Nephron progenitor cell (in vitro differentiated cells): ENCODE measurements at places on chromosomes 4 and X.

DNA sequence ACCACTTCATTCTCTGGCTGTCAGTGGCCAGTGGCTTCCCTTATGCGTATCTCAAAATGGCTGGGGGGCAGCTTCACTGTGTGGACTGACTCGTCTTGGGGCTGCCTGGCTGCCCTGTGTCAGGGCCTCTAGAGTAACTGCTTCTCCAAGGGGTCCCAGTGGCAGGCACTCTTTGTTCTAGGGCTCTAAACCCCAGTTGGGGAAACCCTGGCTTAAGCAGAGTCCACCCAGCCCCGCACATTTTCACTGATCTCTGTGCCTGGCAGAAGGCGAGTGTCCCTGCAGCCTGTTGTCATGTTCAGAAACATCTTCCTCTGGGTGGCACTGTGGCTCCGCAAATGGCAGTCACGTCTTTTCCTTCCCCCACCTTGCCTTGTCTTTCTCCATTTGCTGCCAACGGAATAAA, 59.7 kb downstream of the NBDY start:
- no peak for DNase-seq
- no peak overlapping the region for H3K27ac ChIP-seq
- H3K27me3 ChIP-seq, result peaks cover 5% of the 10 kb centered on the region

DNA sequence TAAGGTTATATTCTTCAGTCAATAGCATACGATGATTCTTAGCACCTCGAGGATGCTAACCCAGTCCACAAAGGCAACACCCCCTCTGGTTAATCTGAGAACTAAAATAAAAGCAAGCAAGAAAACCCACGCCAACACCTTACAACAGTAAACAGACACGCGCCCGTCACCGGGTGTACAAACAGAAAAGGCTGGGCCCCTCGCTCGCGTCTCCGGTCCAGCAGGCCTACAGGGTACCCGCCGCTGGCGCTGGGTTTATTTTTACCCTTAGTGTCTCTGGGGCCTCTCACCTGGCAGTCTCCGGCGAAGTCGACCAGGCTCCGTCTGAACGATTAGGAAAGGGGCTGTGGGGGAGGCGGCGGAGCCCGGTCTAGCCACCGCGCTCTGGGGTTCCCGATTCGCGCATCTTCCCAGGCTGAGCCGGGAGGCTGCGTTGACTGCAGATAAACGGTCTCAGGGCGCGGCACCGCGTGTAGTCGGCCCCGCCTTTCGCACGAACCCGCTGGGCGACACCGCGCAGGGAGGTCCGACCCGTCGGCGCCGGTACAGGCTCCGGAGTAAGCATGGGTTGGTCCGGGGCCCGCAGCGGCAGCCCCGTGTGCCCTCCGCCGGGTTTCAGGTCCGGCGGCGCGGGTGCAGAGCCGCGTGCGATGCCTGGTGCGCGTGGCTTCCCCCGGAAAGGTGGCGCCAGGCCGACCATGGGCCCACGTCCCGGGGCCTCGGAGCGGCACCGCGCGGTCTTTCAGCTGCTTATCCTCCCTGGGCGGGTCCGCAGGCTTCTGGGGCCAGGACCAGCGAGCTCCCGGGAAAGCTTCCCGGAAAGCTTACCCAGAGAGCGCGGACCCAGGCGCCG, 441 bp downstream of the SLC9B2 start:
- peak; percentile 71 for DNase-seq
- H3K4me1 ChIP-seq, result peaks cover 16% of the 10 kb centered on the region
- H3K27ac ChIP-seq, result peak overlapping the region; percentile 58
- H3K36me3 ChIP-seq, result peaks cover 46% of the 10 kb centered on the region
- H3K4me3 ChIP-seq, result peak overlapping the region; percentile 94

GRCh38 chr4:53349091-53349491, 16.8 kb downstream of the SCFD2 start:
- H3K27ac ChIP-seq, result no peak overlapping the region
- H3K36me3 ChIP-seq, result peaks cover 39% of the 10 kb centered on the region
- no peaks in the 10 kb centered on the region for H3K4me1 ChIP-seq
- H3K27me3 ChIP-seq, result no peaks in the 10 kb centered on the region
- no peak for DNase-seq

DNA sequence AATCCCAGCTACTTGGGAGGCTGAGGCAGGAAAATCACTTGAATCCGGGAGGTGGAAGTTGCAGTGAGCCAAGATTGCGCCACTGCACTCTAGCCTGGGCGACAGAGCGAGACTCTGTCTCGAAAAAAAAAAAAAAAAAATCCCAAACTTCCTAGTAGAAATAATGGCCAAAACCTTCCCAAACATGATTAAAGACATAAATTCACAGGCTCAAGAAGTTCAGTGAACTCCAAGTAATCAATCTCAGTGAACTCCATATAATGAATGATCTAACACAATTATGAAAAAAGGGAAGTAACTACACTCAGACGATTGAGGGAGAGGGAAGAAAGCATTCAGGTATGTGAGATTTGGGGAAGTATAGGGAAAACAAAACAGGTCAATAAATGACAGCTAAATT, 6.5 kb downstream of the FUNDC1 start:
- no peaks in the 10 kb centered on the region for H3K27me3 ChIP-seq
- H3K27ac ChIP-seq, result no peak overlapping the region
- no peak for DNase-seq
- H3K4me1 ChIP-seq, result peaks cover 18% of the 10 kb centered on the region
- peaks cover 61% of the 10 kb centered on the region for H3K36me3 ChIP-seq

GRCh38 chrX:103437147-103437873, 61.0 kb downstream of the BEX3 start:
- H3K36me3 ChIP-seq, result peaks cover 22% of the 10 kb centered on the region
- H3K27ac ChIP-seq, result no peak overlapping the region
- no peaks in the 10 kb centered on the region for H3K4me1 ChIP-seq
- DNase-seq, result no peak
- no peaks in the 10 kb centered on the region for H3K27me3 ChIP-seq

GRCh38 chr4:78254893-78255292, 197.8 kb downstream of the FRAS1 start:
- H3K4me3 ChIP-seq, result no peak overlapping the region
- H3K4me1 ChIP-seq, result no peaks in the 10 kb centered on the region
- peaks cover 76% of the 10 kb centered on the region for H3K36me3 ChIP-seq
- H3K27ac ChIP-seq, result no peak overlapping the region
- H3K27me3 ChIP-seq, result peaks cover 6% of the 10 kb centered on the region
